ENCODE measurements at places on chromosomes 1 and 21.
A peak's percentile ranks its signal among the peaks of the same experiment; 100 is the strongest.

- DNase-seq, result no peak
Measured at GRCh38 chr1:77961392-77961791, 17.5 kb downstream of the FUBP1 start.

DNA sequence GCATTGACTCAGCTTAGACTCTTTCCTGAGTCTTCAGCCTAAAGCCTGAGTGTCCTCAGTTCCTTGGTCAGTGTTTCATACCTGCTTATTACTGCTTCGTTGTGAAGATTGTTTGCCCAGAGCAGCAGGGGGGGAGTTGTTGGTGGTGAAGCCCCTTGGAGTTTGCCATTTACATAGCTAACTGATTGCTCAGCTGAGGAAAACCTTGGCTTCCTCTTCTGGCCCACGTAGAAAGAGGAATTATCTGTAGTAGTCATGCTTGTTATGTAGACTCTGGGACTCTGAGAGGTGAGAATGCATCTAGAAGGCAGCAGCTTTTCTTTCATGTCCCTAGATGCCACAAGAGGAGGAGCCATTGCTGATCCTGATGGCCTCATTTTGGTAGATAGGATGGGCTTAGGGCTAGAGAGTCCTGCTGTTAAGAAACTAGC is 125.9 kb downstream of the MAST2 start:
- no peak for DNase-seq

- peak; percentile 93 for DNase-seq
Measured at GRCh38 chr1:65254320-65255034, 54.9 kb upstream of the DNAJC6 start.

- no peak for DNase-seq
Measured at GRCh38 chr1:108570128-108570527, 10.2 kb downstream of the EEIG2 start.

DNA sequence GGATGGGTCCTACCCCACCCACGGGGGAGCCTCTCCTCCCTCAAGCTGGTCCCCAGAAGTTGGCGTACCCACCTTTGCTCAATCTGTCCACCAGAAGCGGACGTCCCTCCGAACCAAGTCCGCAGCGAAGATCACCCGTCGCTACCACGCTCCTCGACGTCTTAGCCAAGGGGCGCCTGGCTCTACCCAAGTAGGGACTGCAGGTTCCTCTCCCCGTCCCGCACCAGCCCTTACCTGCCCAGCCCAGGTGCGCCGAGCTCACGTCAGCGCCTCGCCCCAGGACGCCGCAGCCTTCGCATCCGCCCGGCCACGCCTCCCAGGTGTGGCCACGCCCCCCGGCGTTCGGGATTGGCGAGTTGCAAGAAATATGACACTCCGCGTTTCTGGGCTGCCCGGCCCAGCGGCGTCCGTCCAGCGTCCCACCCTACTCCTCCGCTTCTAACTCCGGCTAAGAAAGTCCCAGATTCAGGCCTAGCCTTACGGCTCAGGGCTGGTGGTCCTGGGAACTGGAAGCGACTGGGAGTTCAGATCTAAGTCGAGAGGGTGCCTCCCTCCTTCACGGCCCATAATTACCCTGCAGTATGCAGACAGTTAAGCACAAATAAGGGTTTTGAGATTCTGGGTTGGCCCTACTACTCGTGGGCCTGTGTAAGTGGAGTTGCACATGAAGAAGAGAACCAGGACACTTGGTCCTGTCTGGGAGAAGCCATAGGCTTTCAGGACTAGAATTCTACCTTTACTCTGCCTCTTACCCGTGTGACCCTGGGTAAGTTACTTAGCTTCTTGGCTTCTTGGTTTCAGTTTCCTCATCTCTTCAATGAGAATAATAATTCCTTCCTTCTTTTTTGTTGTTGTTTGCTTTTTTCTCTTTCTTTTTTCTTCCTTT is at the start of gene IRF6:
Gene IRF6, minus strand, starts transcription at position 268 of the 886 bp plus-strand sequence. CDS start 4,729 bp downstream, outside the sequence.
- peak; percentile 82 for DNase-seq

GRCh38 chr1:14660801-14661200 is 62.3 kb downstream of the KAZN start:
- no peak for DNase-seq

GRCh38 chr1:47571161-47571560 is 133.3 kb downstream of the FOXD2 start:
- no peak for DNase-seq

DNA sequence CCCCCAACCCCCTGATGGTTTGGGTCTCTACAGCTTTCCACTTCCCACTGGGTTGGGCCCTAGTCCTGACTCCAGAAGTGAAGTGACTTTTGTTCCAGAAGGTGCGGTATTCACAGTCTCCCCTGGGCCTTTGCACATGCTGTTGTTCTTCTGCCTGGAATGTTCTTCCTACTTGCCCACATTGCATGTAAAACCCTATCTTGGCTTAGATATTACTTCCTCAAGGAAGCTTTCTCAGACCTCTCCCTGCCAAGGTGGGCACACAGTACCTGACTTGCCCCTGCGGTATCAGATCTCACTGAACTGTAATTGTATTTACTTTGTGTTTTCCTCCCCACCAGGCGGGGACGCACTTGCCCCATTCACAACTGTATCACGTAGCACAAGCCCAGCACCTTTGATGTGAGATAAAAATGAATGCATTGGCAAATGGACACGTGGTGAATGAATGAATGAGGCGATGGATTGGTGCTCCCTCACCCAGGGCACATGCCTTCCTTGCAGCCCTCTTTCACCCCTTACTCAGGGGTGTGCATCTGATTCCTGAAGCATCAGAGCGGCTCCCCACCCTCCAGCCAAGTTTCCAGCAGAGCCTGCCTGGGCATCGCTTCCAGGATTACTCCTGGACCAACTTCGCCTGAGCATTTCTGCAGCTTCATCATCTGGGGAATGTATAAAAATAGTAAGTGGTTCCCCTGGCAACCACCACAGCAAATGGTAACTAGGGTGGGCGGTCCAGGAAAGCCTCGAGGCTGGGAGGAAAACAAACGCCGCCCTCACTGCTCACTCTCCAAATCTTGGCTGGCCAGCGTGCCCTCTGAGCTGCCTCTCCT is 19.8 kb downstream of the NENF start:
- DNase-seq, result no peak

DNA sequence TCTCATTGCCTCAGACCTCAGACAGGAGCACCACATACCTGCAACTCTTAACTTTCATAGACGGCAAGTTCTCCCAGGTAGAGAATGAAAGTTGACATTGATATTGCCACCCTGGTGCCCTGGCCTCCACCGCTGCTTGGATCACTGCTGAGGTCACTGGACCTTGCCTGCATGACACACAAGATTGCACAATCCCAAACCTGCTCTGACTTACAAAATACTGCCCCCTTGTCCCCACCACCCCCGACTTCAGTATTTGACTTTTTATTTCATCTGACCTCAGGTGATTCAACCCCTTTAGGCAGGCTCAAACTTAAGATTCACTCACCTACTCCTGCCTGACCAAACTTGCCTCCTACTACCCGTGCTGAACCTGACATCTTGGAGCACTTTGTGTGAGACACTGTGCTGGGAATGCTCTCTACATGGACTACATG is 43.1 kb upstream of the S1PR1 start:
- no peak for DNase-seq

DNA sequence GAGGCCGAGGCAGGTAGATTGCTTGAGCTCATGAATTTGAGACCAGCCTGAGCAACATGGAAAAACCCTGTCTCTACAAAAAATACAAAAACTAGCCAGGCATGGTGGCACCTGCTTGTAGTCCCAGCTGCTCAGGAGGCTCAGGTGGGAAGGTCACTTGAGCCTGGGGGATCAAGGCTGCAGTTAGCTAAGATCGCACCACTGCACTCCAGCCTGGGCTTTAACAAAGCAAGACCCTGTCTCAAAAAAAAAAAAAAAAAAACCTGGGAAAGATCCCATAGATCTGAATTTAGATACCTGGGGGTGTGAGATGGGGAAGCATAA is 32.9 kb downstream of the NIBAN1 start:
- no peak for DNase-seq

DNA sequence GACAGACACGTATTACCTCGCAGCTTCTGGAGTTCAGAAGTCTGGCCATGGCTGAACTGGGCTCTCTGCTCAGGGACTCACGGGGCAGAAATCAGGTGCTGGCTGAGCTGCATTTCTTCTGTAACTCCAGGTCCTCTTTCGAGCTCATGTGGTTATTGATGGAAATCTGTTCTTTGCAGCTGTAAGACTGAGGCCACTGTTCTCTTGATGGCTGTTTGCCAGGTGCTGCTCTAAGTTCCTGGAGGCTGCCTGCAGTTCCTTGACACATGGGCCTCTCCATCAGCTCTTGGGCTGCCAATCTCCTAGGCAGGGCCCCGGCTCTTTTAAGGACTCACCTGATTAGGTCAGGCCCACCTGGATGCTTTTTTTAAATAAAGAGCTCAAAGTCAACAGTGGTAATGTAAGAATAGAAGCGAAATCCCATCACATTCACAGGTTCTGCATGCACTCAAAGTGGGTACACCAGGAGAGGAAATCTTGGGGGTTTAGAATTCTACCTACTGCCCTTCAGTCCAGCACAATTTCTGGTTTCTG is 139.1 kb downstream of the KAZN start:
- no peak for DNase-seq

GRCh38 chr1:47435506-47436303 is 2.1 kb upstream of the FOXD2 start:
- no peak for DNase-seq

DNA sequence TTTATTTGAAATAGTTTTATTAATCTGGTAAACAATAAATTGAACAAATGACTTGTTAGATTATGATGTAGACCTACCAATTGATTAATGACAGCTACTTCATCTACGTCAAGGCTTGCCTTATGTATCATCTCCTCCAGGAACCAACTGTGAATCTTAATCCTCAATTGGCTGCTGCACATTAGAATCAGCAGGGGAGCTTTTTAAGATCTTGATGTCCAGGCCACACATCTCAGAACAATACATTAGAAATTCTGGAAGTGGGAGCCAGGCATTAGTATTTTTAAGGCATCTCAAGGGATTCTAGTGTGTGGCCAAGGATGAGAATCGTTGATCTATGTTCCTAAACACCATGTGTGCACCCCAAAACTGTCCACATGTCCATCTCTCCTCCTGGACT is 52.0 kb upstream of the LYPLAL1 start:
- DNase-seq, result no peak

GRCh38 chr1:30535595-30536325 is 187.6 kb downstream of the MATN1 start:
- DNase-seq, result no peak

DNA sequence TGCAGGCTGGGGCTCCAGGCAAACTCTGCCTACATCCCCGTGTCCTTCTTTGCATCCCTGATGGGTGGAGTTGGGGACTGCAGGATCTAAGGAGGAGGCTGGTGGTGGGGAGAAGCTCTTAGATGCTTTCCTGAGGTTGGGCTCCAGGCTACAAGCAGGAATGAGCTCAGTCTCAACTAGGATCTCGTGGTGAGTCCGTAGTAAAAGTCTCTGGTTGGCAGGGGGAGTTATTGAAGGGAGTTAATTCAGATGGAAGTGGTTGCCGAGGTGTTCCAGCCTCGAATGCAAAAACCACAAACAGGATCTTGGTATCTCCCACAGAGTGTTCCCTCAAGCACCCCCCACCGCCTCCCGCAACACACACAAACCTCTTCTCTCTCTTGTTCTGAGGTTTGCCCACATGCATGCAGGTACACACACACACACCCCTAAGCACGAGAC is 35.0 kb downstream of the TMCC2 start:
- no peak for DNase-seq

DNA sequence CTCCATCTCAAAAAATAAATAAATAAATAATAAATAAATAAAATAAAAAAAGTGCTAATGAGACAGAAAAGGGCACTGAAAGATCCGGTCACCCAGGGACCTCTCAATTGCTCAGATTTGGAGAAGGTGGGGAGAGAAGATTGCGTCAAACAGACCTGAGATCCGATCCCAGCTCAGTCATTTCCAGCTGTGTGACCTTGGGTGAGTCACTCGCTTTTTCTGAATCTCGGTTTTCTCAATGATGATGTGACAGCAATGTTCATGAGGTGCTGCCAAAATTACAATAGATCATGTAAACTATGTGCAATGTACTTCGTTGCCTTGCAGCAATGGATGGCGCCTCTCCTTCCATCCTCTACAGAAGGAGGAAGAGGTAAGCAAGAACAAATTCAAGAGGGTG is 11.1 kb upstream of the MEF2D start:
- DNase-seq, result peak; percentile 5

GRCh38 chr21:35974775-35975174 is 85.6 kb downstream of the SETD4 start:
- DNase-seq, result no peak

DNA sequence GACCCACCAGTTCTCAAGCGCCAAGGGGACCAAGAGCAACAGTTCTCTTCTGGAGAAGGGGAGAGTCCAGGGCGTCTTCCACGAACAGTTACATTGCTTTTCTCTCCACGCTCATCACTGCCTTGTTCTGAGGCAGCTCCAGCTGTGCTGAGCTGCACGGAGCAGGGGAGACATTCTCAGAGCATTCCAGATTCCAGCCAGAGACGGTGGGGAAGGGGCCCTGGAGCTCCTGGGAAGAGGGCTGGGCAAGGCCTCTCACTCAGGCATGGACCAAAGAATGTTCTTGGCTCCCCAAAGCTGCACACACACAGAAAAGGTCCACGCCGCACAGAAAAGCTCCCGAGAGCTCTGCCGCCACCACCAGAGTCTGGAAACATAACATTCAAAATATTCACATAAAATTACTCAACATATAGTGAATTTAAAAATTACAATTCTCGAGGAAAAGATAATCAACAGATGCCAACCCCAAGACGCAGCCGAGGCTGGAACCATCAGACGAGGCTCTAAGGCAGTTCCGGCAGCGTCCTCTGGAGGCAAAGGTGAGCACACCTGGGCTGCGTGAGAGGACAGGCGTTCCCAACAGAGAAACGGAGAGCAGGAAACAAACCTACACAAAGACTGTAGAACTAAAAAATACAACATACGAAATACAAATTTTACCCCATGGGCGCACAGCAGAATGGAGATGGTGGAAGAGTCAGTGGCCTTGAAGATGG is 40.5 kb downstream of the UBE2G2 start:
- no peak for DNase-seq

- DNase-seq, result no peak
Measured at GRCh38 chr1:57530206-57530910, 106.5 kb upstream of the DAB1 start.

DNA sequence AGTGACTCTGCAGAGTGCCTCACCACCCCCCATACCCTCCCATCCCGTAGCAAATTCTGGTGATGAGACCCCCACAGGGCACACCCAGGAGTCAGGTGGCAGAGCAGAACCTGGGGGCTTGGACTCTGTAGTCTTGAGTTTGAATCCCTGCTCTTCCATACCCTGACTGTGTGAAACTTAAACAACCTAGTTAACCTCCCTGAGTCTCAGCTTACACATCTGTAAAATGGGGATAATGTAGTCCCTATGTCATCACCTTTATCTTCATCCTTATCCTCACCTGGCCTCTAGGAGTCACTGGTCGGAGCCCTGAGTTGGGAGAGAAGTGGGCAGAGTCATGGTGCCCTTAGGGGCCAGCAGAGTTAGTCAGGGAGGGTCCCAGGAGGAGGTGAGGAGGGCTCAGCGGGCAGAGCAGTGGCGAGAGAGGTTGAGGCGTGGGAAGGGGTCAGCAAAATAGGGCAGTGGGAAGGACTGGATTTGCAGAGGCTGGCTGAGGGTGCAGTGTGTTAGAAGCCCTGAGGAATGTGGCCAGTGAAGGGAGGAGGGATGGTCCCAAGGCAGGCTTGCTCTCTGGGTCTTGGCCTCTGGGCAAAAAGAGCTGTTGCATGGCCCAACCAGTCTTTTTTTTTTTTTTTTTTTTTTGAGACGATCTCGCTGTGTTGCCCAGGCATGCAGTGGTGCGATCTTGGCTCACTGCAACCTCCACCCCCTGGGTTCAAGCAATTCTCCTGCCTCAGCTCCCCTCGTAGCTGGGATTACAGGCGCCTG is 18.6 kb downstream of the C1orf167 start:
- no peak for DNase-seq
